Activated naive CD4-positive, alpha-beta T cell treated with anti-CD3 and anti-CD28 coated beads for 36 hours (primary cell): ENCODE measurements at places on chromosomes 1 and 21. TPM values are rescaled to one million over a fixed set of nuclear protein-coding genes. Genes with fewer than 3 reads are reported as not detected.

ESRRG gene
- total RNA-seq, result not detected

S100A1 gene
- not detected for total RNA-seq

DNAI4 gene
- 0.83 TPM for total RNA-seq

SPRR5 gene
- not detected for total RNA-seq

IGSF3 gene
- 0.96 TPM for total RNA-seq

FNBP1L gene
- 0.21 TPM for total RNA-seq

MTARC1 gene
- not detected for total RNA-seq

ERO1B gene
- total RNA-seq, result 1.6 TPM

ZBTB8B gene
- not detected for total RNA-seq

COL11A1 gene
- not detected for total RNA-seq

ALPL gene
- total RNA-seq, result not detected

PLPP3 gene
- not detected for total RNA-seq

CSMD2 gene
- total RNA-seq, result not detected

ADARB1 gene
- total RNA-seq, result 30.1 TPM

FOXO6 gene
- 0.15 TPM for total RNA-seq

TMCC2 gene
- total RNA-seq, result 44.8 TPM

BGLAP gene
- total RNA-seq, result 3.4 TPM

SLC5A9 gene
- not detected for total RNA-seq

SKI gene
- 25.5 TPM for total RNA-seq

SUSD4 gene
- total RNA-seq, result 1.1 TPM

REG4 gene
- 1.0 TPM for total RNA-seq

OR10K2 gene
- not detected for total RNA-seq

SEC16B gene
- not detected for total RNA-seq

MSH4 gene
- total RNA-seq, result 0.27 TPM

FMOD gene
- total RNA-seq, result 5.8 TPM

TMPRSS3 gene
- 10.9 TPM for total RNA-seq

PRRX1 gene
- not detected for total RNA-seq

LRRC52 gene
- not detected for total RNA-seq
